GM23248 (cell line): ENCODE measurements at places on chromosomes 7 and 10.

GRCh38 chr7:24656608-24657007 is 83.4 kb downstream of the PALS2 start:
- DNase-seq, result no peak

GRCh38 chr7:18393465-18394118 is 102.0 kb upstream of the HDAC9 start:
- DNase-seq, result no peak

GRCh38 chr10:11483201-11484148 is 128.0 kb downstream of the USP6NL start:
- no peak for DNase-seq

GRCh38 chr7:75943864-75944263 is 28.9 kb downstream of the POR start:
- peak; percentile 81 for DNase-seq

GRCh38 chr10:88991899-88992320 is 1.3 kb downstream of the FAS start:
- no peak for DNase-seq

DNA sequence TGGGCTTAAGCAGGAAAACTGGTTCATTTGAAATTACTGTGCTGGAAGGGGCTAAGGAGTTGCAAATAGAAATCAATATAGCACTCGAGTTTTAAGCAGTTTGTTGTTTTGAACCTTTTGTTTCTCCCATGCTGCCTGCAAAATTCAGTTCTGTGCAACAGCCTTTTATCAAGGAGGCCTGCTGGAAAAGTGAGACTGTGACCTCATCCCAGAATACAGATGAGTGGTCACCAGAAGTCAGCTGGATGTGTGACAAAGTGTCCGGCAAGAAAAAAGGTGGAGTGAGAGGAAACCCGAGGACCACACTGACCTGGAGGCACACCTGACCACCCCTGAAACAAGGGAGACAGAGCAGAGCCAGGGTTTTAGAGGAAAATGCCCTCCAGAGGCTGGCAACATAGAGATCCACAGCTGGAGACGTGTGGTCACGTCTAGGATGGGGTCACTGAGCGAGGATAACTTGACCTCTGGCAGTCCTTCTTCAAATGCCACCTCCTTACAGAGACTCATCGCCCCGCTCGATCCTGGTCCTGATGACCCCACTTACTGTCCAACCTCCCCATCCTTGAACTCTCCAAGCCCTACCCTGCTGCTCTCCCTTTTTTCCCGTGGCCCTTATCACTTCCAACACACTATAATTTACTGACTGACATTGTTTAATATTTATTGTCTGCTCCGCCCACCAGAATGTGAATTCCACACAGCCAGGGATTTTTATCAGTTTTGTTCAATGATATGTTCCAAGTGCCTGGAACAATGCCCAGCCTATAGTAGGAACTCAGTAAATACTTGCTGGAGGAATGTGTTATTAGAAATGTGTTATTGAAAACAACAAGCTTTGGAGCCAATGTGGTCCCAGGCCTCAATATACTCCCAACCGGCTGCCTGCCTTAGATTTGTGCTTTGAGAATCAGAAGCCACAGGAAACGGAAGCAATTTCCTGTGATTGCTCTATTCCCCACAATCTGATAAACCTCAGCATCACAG is 243.8 kb downstream of the GLI3 start:
- DNase-seq, result peak; percentile 52

- peak; percentile 67 for DNase-seq
These were observed 38.3 kb downstream of the LYZL2 start for GRCh38 chr10:30591249-30591670.

DNA sequence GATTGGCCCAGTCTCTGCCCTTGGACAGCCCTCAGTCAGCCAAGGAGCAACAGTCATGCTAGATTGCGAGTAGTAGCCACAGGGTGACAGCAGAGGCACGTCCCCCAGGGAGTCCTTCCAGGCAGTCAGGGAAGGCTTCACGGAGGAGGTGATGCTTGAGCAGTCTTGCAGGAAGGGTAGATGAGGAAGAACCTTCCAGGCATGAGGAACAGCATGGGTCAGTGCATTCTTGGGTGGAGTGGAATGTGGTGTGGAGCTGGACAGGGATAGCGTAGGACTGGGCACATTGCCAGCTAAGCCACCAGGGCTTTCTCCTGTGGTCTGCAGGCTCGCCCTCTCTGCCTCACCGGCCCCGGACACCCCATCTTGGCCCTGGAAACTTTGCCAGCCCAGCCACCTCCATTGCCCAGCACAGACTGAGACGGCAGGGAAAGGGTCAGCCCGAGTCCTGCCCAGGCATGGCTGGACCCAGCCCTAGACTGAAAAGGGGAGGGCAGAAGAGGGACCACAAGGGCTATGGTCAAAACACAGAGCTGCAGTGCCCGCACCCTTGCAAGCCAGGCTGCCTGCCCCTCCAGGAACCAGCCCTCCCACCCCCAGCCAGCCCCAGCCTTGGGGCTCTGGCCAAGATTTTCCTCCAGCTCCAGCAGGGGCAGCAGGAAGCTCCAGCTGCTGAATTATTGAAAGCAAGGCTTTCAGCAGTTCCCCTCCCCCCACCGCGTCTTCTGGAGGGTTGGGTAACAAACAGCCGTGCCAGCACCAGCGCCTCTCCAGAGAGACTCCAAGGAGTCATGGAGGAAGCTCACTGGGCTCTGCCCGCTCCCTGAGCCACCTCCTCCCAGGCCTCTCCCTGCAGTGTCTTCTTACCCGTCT is 18.7 kb downstream of the SRRM3 start:
- DNase-seq, result peak; percentile 59
